HCT116 (cell line): ENCODE measurements at places on chromosomes 5 and 9. TPM values are rescaled to one million over a fixed set of nuclear protein-coding genes. Genes with fewer than 3 reads are reported as not detected.

DNA sequence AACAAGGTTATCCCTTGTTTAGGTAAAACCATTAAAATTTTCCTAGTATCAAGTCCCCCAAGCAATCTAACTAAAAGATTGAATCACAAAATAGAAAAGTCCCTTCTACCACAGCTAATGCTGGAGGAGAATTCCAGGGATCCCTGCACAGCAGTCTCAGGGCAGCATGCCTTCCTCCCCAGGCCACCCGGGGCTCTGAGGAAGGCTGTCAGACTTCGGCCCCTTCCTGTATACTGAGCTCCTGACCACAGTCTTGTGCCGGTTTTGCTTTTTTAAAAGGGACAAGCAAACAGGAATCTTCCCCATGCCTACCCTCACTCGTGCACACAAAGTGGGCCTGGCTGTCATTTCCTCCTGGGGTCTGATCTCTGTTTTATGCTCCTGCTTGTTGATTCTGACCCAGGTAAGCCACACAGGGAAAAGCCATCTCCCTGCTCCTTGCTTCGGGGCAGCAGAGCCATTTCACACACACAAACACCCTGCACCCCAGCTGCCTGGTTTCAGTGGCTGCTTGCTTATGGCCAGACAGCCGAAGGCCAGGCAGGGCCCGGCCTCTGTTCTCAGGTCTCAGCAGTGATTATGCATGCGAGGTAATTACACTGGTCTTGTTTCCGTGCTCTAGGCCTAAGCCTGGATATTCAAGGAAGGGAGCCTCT is 211.9 kb downstream of the NXNL2 start:
- DNase-seq: no peak

DNA sequence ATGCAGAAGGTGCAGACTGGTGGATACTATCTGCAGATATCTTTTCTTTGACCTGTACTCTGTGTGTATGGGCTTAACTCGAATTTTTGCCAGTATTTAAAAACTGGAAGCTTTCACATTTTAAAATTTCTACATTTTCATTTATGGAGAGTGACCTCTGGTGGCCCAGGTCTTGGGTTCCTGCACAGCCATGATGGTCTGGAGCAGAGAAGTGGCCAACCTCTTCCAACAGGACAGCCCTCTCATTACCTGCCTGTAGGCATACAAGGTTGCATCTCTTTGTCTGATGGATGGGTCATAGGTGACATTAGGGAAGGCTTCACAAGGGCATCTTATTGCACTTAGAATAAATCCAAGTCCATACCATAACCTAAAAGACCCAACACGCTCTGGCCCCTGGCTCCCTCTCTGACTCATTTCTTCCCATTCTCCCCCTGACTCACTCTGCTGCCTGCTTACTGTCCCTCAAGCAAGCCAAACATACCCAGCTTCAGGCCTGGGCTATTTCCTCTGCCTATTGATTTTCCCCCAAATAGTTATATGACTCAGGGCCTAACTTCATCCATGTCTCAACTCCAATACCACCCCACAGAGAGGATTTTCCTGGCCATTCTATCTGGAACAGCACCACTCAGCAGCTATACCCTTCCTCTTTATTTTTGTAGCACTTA is 113.3 kb upstream of the SLC1A3 start:
- DNase-seq: peak; percentile 4

DNA sequence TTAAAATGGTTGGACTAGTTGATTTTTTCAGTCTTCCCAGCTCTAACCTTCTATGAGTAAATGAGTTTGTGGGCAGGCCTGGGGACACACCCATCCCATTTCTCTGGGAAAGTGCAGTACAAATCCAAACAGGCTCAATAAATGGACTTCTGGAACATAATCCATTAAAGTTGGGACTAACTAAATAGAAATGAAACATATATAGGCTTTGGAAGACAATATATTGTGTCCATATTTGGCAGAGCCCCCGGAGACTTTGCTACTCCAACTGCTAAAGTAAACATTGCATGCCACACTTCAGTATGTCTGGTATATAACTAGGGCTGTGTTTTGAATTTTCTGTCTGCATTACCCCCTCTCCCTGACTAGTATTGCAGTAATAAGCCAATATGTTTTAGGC is 191.4 kb upstream of the DAB2 start:
- DNase-seq: no peak

- DNase-seq: no peak
Measured at GRCh38 chr9:13137426-13137825, 142.1 kb downstream of the MPDZ start.

DNA sequence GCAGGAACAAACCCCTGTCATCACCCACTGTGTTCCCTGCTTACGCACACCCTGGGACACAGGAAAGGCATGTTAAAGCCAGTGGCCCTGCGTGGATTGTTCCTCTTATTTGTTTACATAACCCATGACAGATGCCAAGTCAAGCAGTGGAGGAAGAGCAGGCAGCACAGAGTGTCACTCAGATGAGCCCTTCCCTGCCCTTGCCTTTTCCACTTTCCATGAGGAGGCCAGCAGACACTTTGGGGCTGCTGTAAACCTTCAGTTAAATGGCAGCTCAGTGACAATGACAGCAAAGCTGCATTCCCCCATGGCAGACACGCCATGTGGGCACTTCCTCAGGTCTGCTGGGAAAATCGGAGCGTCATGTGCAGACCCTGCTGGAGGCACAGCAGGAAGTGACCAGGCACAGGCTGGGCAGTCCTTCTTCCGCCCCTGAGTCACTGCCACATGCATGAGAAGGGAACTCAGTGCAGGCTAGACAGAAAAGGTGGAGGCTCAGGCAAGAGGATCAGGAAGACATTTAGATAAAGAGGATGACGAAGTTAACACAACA is 216.8 kb upstream of the PIK3R1 start:
- peak; percentile 64 for DNase-seq

GRCh38 chr5:107002115-107002514 is 668.6 kb downstream of the EFNA5 start:
- no peak for DNase-seq

- DNase-seq: peak; percentile 12
Measured at GRCh38 chr5:1718669-1719068, 81.0 kb downstream of the MRPL36 start.

DNA sequence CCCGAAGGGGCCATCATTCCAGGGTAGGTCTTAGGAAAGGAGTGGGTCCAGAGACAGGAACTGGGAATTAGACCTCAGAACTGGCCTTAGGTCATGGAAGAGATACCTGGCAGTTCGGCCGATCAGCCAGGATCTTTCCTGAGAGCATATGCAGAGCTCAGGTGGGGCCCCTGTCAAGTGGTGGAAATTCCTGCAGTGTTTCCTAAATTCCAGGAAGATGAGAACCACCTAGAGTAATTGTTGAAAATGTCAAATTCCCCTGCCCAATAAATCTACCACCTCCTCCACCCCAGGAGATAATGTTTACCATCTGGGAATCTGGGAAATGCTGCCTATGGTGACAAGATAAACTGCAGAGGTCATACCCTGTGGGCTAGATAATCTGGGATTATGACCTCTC is 14.6 kb downstream of the TMEM171 start:
- DNase-seq: no peak

DNA sequence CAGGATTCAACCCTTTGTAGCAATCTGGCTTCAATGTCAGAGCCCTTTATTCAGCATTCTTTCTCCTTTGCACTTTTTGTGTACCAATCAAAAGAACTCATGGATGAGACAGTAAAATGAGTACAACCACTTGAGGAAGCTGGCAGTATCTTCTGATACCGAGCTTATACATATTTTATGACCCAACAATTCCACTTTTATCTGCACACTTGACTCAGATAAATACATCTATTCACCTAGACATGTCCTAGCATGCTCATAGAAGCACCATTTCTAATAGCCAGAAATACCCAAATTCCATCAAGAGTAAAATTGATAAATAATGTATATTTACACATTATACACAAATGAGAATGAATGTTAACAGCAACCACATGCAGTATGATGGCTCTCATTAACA is 111.2 kb upstream of the PTGER4 start:
- DNase-seq: no peak

Gene C9orf152
- not detected for total RNA-seq

Gene PCDH1
- total RNA-seq: 24.2 TPM

Gene MAN1B1
- 50.9 TPM for total RNA-seq

DNA sequence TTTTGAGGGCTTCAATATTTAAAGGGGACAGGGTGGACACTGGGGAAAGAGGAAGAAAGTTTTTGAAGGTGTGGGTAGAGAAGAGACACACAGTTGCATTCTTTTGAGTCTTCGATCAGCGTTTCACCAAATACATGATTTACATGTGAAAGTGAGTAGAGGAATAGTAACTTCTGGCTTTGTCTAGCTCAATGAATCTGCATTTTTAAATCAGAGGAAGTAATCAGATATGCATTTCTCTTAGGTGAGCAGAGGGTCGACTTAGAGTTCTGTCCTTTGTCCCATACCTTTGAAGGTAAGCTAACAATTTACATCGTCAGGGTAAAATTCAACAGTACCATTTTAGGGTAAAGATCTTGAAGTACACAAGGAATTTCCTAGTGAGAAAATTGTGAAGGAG is 406.4 kb upstream of the ZNF462 start:
- no peak for DNase-seq

DNA sequence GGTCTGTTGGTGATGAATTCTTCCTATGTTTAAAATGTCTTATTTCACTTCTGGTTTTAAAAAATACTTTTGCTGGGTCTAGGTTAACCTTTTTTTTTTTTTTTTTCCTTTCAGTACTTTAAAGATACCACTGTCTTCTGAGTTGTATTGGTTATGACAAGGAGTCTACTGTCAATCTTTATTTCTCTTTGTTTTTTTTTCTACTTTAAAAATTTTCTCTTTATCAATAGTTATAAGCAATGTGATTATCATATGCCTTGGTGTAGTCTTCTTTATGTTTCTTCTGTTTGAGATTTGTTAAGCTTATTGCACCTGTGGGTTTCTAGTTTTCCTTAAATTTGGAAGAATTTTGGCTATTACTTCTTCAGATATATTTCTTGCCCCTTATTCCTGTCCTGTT is 125.6 kb upstream of the SPRY4 start:
- no peak for DNase-seq

Gene LURAP1L
- total RNA-seq: 13.3 TPM

- no peak for DNase-seq
Measured at GRCh38 chr5:141493500-141494422, 4.9 kb downstream of the PCDHGC5 start.

DNA sequence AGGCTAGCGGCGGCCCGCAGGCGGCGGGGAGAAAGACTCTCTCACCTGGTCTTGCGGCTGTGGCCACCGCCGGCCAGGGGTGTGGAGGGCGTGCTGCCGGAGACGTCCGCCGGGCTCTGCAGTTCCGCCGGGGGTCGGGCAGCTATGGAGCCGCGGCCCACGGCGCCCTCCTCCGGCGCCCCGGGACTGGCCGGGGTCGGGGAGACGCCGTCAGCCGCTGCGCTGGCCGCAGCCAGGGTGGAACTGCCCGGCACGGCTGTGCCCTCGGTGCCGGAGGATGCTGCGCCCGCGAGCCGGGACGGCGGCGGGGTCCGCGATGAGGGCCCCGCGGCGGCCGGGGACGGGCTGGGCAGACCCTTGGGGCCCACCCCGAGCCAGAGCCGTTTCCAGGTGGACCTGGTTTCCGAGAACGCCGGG is 253 bp downstream of the SLC12A2 start:
- no peak for DNase-seq

Gene NEUROG1
- not detected for total RNA-seq

Gene ANKDD1B
- total RNA-seq: 0.84 TPM

DNA sequence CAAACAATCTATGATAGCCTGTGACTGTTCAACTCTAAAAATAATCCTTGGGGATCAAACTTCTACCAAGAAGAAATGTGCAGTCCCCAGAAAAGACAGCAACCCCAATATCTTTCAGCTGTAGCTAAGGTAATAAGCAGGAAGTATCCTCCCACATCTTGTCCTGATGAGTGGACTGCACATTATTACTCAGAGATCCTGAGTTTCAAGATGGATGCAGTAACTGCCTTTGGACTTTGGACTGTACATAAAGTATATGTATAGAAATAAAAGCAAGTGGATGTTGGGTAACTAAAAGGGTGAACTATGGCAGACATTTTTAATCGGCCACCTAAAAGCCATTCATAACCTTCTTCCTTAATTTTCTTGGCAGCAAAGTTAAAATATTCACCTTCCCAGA is 45.1 kb downstream of the SMIM23 start:
- no peak for DNase-seq

DNA sequence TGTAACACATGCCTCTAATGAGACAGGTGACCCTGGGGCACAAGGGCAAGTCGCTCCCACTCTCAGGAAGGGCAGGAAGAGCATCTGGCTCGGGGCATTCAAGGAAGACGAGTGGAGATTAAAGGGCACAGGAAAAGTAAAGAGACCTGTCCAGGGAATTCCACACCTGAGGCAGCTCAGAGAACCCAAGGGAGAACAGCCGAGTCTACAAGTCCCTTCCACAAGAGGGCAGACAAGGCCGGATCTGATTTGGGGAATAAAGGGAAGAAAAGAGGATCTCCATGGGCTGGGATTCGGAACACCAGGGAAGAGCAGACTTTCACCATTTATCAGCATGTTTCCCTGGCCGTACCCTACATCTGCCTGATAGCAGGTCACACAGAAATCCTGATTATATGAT is 28.1 kb downstream of the GPX3 start:
- no peak for DNase-seq

Gene CACNA1B
- 1.7 TPM for total RNA-seq

Gene ATP10B
- 0.07 TPM for total RNA-seq

GRCh38 chr9:116124472-116125040 is 29.0 kb upstream of the PAPPA start:
- no peak for DNase-seq

DNA sequence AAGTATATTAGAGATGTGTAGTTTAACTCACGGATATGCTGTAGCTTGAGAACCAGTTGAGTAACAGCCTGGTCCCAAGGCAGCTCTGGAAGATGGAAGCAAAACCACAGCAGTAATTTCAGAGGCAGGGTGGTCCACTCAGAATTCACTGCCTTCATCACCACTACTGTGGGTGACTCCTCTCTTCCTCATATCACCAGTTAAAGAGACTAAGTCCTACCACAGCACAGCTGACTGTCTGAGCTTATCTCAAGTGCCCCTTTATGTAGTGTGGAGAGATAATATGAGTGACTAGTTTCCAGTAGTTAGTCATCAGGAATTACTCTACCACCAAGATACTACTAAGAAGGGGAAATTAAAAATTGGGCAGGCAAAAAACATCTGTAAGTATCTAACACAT is 1571.2 kb upstream of the C9orf72 start:
- DNase-seq: no peak

Gene DYNC2I2
- total RNA-seq: 155 TPM

DNA sequence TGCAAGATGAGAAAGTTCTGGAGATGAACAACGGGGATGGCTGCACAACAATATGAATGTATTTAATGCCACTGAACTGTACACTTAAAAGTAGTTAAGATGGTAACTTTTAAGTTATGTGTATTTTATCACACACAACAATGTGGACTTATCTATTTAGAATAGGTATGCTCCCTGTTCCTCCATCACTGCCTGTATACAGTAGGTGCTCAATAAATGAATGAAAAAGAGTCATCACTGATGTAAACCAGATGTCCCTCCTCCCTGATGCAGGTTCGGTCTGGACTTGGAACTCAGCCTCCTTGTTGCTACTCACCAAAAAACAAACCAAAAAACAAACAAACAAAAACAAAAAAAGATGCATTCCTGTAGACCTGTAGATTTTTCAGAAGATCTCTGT is 65.9 kb upstream of the BOD1 start:
- DNase-seq: no peak

Gene ADAMTSL1
- not detected for total RNA-seq

- no peak for DNase-seq
Measured at GRCh38 chr5:38795986-38796741, 49.6 kb upstream of the OSMR start.

- no peak for DNase-seq
Measured at GRCh38 chr9:35322075-35322885, 160.5 kb downstream of the UNC13B start.

Gene CXCL14
- not detected for total RNA-seq

Gene MAMDC4
- 17.3 TPM for total RNA-seq
